ENCODE measurements at places on chromosomes 3 and 15.

DNA sequence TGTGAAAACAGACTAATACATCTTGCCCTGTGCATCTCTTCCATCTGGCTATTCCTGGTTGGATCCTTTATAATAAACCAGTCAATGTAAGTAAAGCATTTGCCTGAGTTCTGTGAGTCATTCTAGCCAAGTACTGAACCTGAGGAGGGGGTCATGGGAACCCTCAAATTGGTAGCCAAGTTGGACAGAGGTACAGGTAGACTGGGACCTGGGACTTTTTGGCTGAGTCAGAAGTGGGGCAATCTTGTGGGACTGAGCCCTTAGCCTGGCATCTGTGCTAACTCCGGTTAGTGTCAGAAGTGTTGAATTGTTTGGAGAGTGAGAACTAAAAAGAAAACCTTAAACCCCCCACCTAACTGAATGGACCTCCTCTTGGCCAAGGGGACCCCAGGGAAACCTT, 21.0 kb upstream of the LIMD1 start:
- DNase-seq = no peak

DNA sequence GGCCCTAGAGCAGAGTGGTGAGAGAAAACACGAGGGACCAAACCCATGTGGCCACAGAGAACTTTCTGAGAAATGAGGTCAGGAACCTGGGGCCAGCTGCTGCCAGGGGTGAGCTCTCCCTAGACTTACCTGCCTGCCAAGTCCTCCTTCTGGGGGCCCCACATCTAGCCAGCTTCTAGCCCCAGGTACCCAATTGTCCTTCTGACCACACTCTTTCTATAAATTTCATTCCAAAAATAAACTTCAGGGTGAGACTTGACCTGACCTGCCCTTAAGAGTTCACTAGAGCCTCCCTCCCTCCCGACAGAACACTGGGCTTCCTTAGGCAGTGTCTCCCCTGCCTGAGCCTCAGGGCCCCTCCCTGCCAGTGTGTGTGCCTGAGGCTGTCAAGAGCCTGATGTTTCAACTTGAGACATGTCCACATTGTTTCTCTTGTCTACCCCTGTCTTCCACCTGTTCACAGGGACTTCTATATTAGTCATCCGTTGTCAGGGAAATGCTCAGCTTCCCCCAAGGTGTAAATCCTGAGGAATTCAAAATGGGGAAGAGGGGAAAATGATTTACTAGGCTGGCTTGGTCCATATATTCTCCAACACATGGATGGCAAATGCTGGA, 312.8 kb upstream of the TLE3 start:
- DNase-seq = no peak

- DNase-seq = no peak
Measured at GRCh38 chr3:115218859-115219258, 71.8 kb upstream of the ZBTB20 start.

DNA sequence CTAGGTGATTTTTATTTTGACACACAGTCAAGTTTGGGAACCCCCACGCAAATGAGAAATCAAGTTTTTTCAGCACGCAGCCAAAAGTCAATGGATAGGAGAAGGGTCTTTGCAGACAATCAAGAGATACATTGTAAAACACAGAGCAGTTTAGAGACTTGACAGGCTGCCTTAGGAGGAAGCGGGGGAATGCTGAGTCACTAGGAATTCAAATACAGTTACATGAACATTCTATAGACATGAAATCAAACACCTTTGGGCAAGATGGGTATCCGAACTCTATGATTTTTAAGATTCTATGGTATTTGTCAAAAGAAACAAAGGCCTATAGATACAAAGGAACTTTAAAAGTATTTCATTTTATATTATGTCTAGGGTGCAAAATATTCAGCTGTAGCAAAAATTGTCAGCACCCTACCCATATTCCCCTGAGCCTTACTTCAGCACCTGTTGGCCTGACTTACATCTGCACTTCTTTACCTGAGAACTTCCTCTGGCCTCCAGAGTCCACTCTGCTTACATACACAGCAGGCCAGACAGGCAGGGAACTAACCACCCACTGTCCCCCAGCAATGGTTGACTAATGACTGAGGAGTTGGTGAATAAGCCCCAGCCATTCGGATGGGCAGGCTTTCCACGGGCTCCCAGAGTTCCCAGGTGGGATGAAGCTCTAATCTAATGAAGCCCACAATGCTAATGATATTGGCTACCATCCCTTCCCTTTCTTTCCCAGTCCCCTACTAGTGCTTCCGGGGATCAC, 289.3 kb upstream of the RORA start:
- no peak for DNase-seq

- DNase-seq = no peak
Measured at GRCh38 chr3:29324180-29324651, 43.3 kb downstream of the RBMS3 start.

- DNase-seq = no peak
Measured at GRCh38 chr15:56327721-56328502, 37.3 kb upstream of the TEX9 start.

GRCh38 chr15:66935688-66936087, 129.7 kb upstream of the SMAD3 start:
- DNase-seq = no peak

GRCh38 chr15:92385096-92385495, 8.6 kb upstream of the ST8SIA2 start:
- DNase-seq = no peak

DNA sequence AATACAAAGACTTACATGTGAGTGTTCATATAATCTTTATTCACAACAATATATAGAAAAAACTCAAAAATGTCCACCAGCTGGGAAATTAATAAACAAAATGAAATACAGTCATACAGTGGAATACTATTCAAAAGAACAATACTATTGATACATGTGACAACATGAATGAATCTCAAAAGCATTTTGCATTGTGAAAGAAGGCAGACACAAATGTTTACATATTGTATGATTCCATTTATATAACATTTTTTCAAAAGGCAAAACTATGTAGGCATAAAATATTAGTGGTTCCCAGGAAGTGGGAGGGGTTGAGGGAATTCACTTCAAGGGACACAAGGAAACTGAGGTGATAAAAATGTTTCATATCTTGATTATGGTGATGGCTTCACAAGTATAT, 303.2 kb downstream of the CTNNB1 start:
- DNase-seq = no peak

GRCh38 chr3:42980209-42980608, 1.1 kb downstream of the GASK1A start:
- no peak for DNase-seq

- DNase-seq = no peak
Measured at GRCh38 chr3:150114873-150115540, 144.3 kb upstream of the PFN2 start.

- no peak for DNase-seq
Measured at GRCh38 chr3:31892916-31893573, 88.0 kb downstream of the OSBPL10 start.

DNA sequence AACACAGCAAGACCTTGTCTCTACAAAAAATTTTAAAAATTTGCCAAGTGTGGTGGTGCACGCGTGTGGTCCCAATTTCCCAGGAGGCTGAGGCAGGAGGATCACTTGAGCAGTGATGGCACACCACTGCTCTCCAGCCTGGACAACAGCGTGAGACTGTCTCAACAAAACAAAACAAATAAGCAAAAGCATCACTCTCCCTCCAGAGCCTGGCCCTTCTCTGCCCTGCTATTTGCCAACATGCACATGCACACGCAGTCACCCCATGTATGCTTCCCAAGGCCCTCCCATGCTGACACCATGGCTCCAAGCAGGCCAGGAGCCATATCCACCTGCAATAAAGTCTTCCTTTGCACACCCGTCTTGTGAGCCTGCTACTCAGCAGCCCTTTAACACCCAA, 2.1 kb downstream of the KIF9 start:
- no peak for DNase-seq

- DNase-seq = no peak
Measured at GRCh38 chr3:32780071-32780734, 37.6 kb upstream of the TRIM71 start.

DNA sequence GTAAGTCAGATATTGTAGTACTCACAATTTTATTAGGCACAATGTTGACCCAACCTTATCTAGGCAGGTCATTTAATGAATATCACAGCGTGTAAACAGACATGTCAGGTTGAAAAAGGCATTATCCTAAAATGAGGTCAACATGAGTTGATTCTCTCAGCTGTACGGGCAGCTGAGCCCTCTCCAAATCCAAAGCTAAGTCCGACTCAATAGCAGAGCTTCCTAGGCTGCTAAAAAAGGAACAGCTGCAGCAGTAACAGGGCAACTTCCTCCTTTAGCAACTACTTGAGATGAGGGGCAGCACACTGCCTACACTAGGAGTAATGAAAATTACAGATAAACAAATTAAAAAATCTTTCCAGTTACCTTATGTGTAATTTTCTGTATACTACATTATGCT, 189.2 kb downstream of the CADM2 start:
- DNase-seq = no peak

DNA sequence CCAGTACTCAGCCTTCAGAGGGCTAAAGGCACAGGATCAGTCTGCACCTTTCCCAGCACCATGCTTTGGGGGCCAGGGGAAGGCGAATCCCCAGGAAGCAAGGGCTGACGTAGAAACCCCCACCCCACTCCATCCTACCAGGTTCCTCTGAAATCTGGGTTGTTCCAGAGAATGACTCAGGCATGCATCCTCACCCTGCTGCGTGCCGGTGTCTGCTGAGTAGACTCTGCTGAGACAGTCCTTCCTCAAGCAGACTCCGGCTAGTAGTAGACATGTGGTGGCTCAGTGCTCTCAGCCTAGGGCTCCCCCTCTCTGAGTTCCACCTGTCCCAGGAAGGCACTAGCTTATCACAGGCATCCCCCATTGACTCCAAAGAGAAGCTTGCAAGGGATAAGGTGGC, 9.0 kb downstream of the TMEM43 start:
- DNase-seq = no peak

GRCh38 chr3:178494386-178494785, 41.9 kb upstream of the KCNMB2 start:
- DNase-seq = no peak

GRCh38 chr3:101813817-101814440, 34.9 kb downstream of the NXPE3 start:
- DNase-seq = no peak

DNA sequence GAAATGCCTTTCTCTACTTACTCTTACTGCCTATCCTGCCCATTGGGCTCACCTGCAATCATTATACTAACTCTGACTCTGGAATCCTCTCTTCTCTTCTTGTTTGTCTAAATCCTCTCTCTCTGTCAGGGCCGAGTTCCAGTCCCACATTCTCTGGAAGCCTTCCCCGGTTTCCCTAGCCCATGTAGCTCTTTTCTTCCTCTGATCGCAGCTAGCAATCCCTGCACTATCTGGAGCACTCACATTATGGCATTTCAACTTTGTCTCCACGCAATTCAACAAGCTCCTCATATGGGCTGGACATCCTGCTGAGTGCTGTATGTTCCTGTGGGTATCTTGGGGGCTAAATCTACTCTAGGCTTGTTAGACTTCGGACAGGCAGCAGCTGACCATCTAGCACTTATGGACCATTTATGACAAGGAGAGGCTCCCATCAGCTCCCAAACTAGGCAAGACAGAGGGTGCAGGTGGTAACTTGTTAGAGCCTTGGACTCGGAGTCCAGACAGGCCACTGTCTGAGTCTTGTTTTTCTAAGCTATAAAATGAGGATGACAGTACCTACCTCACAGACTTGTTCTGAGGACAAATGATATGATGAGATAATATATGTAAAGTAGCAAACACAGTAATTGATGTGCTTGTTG, 58.3 kb downstream of the EPHB3 start:
- DNase-seq = no peak

DNA sequence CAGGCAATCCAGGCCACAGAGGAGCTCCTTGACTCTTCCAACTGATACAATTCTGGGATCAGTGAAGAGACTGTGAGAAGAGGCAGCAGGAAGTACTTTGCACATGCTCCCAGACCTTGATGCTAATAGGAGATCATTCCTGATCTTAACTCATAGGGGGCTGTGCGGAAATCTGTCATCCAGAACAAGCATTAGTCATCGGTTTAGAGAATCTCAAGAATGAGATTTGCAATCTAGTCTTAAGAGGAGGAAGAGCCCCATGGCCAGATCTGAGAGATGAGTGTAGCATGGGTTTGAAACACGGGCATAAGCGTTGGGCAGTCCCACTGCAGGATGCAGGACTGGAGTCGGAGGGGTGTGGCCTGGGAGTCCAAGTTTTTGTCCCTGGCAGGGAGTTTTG, 1081.1 kb downstream of the NAALADL2 start:
- DNase-seq = no peak

GRCh38 chr3:187648177-187648576, 22.0 kb downstream of the SST start:
- no peak for DNase-seq

- no peak for DNase-seq
Measured at GRCh38 chr15:32716915-32717425, 834 bp upstream of the GREM1 start.

DNA sequence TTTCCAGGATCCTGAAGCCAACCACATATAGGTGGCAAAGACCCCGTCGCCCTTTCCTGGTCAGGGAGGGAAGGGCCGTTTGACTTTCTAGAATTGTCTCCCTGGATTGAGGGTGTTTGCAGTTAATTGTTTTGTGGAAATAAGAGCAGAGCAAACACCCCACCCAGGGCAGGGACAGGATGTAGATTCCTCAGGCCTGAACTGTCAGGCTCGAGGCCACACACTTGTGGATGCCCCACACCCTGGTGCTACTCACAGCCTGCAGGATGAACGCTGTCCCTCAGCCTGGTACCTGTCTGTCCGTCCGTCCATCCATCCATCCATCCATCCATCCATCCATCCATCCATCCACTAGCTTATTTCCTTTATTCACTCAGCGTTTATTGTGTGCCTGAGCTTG, 29.9 kb upstream of the FLNB start:
- no peak for DNase-seq

DNA sequence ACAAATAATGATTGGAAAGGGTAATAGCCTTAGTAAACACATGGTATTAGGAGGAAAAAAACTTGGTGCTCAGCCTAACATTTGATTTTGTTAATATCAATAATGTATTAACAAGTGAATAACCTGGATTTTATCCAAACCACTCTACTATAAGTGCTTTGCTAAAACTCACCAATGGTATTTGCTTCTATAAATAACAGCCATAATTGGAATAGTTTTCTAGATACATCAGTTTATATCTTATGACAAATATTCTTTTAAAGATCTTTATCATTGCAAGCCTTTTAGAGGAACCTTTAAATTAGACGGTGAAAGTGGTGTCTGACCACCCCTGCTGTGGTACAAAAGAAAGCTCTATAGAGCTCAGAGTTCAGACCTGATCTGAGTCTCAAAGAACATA, 123.9 kb downstream of the SHOX2 start:
- no peak for DNase-seq

GRCh38 chr15:79190093-79190492, 92.4 kb upstream of the ANKRD34C start:
- DNase-seq = peak; percentile 12

DNA sequence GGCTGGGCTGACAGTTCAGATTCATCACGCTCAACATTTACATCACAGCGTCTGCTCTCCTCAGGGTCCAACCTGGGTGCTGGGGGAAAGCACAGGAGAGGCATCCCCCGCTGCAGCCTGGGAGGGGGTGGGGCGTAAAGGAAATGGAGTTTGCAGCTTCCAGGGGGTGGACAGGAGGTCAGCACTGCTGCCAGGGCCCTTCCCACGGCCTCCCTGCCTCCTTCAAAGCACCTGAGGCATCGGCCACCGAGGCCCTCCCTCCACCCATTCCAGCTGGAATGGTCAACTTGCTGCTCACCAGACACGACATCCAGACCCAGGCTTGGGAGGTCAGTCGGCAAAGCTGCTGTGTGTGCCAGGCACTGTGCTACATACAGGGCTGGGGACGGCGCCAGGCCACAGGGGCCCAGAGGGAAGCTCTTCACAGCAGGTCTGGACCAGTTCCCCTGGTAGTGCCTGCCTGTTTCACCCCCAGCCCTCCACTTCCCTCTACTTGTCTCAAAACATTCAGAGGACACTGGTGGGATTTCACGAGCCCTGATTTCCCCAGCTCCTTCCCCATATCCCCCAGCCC, 120.7 kb downstream of the ANP32A start:
- DNase-seq = no peak

Data from DMS 273 treated with DMSO at 0.1 percent for 48 hours (cell line).